ENCODE measurements at places on chromosomes 5 and 9.

DNA sequence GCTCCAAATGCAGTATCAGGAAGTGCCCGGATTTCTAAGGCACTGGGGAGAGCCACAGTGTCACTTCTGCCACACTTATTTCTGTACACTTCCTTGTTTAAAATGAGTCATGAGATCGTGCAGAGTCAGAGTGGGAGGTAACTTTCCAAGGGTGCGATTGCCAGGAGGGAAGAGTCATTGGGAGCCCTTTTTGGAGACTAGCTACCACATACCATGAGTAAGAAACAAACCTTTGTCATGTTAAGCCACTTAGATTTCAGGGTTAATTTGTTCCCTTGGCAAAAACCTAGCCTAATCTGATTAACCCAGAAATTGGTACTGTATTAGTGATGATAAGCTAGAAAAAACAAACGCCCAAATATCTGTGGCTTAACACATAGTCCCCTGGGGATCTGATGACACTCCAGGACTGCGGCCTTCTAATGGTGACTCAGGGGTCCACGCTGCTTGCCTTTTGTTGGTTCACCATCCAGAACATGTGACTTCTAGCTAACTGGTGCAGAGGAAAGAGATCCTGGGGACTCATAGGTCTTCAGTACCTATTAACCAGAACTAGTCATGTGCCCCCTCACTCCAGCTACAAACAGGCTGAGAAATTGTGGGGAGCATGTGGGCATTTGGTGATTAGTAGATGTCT is 48.6 kb upstream of the TLE1 start:
- no peak for DNase-seq

- no peak for DNase-seq
Measured at GRCh38 chr5:41708604-41708940, 161.7 kb downstream of the OXCT1 start.

- no peak for DNase-seq
Measured at GRCh38 chr9:114731701-114732100, 49.7 kb upstream of the TEX48 start.

- no peak for DNase-seq
Measured at GRCh38 chr5:143819716-143820115, 7.8 kb downstream of the HMHB1 start.

GRCh38 chr9:103707181-103707580 is 386.9 kb upstream of the SMC2 start:
- no peak for DNase-seq

DNA sequence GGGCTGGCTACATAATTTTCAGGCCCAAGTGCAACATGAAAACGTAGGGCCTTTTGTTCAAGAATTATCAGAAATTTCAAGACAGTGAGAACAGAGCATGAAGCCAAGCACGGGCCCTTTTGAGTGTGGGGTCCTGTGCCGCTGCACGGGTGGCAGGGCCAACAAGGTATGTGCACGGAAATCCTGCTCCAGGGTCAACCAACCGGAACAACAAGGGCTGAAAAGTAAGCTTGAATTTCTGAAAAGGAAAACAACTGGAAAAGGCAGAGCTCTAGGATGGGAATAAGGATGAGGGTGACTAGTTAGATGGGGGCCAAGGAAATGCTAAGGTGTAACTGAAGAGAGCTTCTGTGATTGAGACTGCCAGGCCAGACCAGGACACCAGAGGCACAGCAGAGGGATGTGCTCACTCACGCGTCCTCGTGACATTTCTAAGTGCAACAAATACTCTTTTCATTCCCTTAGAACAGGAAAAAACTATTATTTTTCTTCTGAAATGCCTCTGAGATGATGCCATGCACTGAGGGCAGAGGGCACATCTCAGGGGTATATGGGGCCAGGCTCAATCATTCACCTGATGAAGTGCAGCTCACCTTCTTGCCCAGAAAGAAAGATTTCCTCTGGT is 80.6 kb upstream of the LRRTM2 start:
- DNase-seq = no peak

- no peak for DNase-seq
Measured at GRCh38 chr5:73894860-73895259, 268.9 kb downstream of the ARHGEF28 start.

DNA sequence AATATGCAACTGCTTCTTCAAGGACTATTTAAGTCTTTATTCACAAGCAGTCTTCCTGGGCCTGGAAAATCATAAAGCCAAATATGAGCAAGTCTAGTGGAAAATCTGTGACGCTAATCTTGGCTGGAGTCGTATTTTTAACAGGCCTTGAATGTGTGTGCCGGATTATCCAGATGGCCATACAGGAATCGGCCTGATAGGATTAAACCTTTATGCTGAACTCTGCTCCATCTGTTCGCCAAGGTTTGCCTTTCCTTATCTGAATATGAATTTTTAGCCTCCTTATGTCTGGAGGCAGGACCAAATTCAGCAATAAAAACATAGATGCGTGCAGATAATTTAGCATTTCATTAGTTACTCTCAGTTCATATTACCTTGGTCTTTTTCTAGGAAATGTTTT is 294.5 kb downstream of the EBF1 start:
- no peak for DNase-seq

GRCh38 chr9:98973576-98973975 is 29.9 kb downstream of the COL15A1 start:
- no peak for DNase-seq

DNA sequence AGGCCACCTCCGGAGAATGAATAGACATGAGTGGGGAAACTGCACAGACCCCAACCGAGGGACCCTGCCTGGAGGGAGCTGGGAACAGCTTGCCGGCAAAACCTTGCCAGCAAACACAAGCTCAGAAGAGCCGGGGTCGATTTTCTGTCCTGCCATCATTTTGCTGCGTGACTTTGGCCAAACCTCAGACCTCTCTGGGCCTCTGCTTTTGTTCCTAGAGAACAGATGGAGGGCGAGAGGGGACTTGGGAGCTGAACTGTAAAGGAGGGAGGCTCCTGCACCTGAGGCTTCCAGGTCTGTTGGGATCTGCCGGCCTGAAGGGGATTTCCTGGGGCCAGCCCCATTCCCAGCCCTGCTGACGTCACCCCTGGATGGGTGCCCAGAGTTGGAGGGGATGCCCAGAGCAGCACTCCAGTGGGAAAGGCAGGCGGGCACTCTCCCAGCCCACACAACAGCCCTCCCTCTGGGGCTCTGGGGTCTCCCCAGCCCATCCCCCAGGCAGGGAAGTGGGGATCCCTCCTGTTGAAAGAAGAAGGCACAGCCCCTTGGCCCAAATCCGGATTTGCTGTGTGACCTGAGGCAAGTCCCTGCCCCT is 40.4 kb upstream of the SYNPO start:
- no peak for DNase-seq
